ENCODE measurements at places on chromosomes 2 and 18.
A peak's percentile ranks its signal among the peaks of the same experiment; 100 is the strongest.

- DNase-seq: no peak
Observed at GRCh38 chr2:152304836-152305235, 30.1 kb upstream of the FMNL2 start.

DNA sequence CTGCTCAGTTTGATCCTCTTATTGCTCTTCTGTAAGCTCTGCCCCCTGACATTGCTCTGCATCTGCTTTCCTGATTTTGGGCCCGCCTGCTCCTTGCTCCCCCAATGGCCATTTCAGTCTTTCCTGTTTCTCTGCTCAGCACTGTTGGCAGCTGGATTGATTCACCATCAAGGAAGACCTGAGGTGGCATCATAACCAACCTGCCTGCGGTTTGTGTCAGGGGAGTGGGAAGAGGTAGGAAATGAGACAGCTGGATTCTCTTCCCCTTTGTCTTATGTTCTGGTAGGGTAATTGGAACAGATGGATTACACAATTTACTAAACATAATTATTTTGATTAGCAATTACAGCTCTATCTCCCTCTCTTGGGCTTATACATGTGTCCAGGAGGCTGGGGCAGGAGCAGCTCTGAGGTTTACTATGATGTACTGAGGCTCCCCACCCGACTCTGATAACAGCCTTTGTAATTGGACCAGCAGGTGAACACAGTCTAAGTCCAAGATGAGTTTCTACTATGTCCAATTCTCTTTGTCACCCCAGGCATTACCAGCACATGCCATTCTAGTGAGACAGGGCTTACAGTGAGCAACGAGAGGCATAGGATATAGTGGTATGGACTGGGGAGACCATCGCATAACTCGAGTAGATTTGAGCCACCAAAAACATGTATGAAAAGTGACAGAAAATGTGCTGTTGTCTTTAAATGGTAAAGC lies 151.8 kb upstream of the MMADHC start:
- no peak for DNase-seq

GRCh38 chr18:77090546-77091174 lies 41.9 kb downstream of the MBP start:
- DNase-seq: no peak

DNA sequence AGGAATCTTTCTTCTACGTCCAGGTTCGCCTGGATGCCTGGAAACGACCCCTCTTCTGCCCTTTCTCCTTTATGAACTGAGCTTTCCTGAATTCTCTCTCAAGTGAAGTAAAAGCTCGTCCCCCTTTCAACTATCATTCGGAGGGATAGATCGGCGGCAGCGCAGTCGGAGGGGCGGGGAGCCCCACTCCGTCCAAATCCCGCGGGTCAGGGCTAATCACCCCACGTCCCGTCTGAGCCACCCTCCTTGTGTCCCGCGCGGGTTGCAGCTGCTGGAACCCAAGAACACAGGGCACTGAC lies 367 bp downstream of the FBXO48 start:
- no peak for DNase-seq

- no peak for DNase-seq
Observed at GRCh38 chr2:160408959-160409291, 84.7 kb downstream of the RBMS1 start.

DNA sequence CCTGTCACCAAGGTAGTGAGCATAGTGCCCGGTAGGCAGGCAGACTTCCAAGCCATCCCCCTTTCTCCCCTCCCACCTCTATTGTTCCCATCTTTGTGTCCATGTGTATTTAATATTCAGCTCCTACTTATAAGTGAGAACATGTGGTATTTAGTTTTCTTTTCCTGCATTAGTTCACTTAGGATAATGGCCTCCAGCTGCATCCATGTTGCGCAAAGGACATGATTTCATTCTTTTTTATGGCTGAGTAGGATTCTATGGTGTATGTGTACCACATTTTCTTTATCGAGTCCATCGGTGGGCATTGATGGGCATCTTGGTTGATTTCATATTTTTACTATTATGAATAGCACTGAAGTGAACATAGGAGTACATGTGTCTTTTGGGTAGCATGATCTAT lies 35.3 kb downstream of the MMADHC start:
- DNase-seq: no peak

DNA sequence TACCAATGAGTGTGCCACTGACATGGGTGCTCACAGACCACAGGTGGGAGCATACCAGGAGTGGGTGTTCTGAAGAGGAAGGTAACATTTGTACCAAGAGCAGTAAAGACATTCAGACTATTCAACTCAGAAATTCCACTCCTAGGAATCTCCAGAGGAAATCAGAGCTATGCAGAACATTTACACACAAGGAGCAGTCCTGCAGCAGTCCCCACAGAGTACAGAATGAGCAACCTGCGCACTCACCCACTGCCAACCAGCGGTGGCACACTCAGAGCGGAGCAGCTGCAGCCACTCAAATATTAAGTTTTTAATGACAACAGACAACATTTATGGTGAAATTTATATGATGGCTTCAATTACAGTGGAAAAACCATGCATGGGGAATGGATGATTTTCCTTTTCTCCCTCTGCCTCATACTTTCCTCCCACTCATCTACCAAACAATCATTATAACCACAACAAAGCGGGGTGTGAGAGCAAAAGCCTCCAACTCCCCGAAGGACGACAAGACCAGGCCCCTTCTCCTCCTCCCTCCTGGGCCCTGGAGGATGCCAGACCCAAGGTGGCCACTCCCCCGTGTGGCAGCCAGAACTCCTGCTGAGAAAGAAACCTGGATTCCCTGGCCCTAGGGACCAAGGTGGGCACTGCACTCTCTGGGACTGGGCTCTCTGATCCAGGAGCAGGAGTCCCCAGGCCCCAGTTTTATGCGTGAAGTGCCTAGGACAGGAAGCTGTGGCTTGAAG lies 5.4 kb downstream of the HS6ST1 start:
- peak; percentile 43 for DNase-seq

DNA sequence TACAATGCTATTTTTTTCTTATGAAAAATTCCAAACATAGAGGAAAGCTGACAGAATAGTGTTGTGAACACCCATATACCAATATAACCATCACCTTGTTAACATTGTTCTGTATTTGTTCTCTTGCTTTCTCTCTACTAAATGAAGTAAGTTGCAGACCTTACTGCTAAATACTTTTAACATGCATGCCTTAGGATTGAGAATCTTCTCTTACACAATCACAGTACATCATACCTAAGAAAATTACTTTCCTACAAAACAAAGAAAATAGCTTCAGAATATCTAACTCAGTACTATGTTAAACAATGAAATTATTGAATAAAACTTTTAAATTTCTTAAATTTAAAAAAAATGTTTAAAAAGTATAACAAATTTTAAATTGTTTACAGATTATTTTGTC lies 136.5 kb downstream of the UBR3 start:
- no peak for DNase-seq

GRCh38 chr2:185700883-185701282 lies 37.7 kb upstream of the FSIP2 start:
- no peak for DNase-seq
